ENCODE measurements at places on chromosomes 5 and 9.
A peak's percentile ranks its signal among the peaks of the same experiment; 100 is the strongest.

GRCh38 chr5:40834391-40834848 lies 602 bp downstream of the RPL37 start:
- DNase-seq: no peak

- DNase-seq: no peak
These were observed 29.1 kb upstream of the IL12B start for GRCh38 chr5:159359408-159359807.

- DNase-seq: no peak
These were observed 30.5 kb downstream of the XRCC4 start for GRCh38 chr5:83107692-83108420.

DNA sequence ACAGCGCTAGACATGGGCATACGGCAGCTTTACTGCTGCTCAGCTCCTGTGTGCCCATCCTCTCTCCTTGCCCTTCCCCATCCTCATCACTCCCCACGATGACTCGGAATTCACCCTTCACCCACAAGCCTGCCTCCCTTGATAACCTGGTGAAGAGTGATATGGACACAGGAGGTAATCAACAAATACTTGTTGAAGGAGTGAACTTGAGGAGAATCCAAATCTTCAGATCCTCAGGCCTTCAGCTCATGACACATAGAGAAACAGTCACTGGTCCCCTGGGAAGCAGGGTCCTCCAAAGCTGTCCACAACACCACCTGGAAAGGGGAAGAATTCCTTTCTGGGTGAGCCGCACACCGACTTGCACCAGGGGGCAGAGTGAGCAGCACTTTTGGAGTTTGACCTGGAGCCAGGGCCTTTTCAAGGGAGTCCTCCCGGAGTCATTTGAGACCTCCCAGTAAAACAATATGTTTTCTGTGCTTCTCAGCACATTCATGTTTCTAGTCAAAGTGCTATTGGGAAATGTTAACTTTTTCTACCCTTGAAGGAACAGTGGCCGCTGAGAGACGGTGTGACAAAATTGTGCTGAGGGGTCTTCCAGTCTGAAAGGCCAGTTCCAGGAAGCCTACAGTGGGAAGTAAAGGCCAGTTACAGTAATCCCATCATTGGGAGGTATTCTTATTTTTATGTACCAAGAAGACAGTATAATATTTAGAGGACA lies 332.3 kb downstream of the CWC27 start:
- DNase-seq: peak; percentile 49

GRCh38 chr5:98492258-98492657 lies 281.2 kb upstream of the RGMB start:
- no peak for DNase-seq

- DNase-seq: no peak
These were observed 113.0 kb upstream of the SELENOP start for GRCh38 chr5:42924686-42925085.

DNA sequence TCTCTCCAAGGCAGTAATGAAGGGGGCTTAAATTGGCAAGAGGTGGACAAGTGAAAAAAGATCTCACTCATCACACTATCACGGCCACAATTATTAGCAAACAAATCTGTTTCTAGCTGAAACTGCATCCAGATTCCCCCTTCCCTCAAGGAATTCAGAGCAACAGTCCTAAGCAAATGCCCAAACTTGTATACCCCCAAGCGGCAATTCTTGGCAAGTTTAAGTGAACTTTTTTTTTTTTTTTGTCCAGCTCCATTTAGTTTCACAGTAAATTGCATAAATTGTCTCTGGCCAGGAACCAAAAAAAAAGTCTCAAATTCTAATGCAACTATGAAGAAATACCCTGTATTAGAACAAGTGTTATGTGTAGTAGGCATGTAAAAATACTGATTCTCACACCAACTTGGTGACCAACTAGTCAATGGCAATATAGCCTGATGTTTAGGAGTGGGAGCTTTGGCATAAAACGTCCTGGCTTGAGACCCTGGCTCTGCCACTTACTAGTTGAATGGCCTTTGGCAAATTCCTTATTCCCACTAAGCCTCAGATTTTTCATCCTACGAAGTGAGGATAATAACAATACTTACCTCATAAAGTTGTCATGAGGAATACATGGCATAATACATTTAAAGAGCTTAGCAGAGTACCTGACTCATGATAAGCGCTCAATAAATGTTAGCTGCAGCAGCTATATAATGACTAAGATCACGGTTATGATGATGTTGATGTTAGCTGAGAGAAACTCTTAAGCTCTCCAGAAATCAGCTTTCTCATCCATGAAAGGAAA lies 193.2 kb downstream of the ADAMTSL1 start:
- DNase-seq: peak; percentile 52

DNA sequence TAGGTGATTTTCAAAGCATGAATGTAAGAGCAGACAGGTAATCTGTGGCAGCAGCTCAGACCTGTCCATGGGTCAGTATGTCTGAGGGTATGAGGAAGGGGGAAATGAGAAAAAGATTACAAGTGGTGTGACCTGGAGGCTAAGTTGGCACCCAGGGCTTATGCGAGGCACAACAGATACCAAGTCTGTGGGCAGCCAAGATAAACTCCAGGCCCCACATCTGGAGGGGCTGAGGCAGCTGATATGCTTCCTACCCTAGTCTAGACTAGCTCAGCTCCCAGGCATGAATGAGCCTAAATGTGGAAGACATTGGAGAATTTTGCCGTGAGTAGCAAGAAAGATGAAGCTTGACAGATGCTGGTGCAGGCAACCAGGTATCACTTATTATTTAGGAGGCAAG lies 151.7 kb downstream of the PIK3R1 start:
- no peak for DNase-seq

GRCh38 chr5:94467346-94467953 lies 151.0 kb downstream of the KIAA0825 start:
- DNase-seq: no peak

- no peak for DNase-seq
These were observed 23.5 kb downstream of the SLC6A3 start for GRCh38 chr5:1421521-1422341.

DNA sequence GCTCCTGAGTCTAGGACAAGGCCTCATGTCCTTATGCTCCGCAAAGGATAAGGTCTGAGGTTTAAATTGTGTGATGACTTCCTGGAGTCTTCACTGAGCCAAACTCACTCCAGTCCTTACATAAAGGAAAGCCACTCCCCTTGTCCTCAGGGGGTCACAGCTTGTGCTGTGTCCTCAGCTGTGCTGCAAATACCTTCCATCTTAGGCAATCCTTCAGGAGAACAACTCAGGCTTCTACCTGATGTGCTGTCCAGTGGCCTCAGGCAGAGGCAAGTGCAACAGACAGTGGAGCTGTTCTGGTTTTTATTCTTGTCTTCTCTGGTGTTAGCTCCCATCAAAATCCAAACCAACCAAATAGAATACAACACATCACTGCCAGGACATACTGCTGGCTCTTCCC lies 151.5 kb downstream of the TAF11L14 start:
- DNase-seq: no peak

- DNase-seq: no peak
These were observed 49.0 kb upstream of the TNPO1 start for GRCh38 chr5:72767289-72768010.

DNA sequence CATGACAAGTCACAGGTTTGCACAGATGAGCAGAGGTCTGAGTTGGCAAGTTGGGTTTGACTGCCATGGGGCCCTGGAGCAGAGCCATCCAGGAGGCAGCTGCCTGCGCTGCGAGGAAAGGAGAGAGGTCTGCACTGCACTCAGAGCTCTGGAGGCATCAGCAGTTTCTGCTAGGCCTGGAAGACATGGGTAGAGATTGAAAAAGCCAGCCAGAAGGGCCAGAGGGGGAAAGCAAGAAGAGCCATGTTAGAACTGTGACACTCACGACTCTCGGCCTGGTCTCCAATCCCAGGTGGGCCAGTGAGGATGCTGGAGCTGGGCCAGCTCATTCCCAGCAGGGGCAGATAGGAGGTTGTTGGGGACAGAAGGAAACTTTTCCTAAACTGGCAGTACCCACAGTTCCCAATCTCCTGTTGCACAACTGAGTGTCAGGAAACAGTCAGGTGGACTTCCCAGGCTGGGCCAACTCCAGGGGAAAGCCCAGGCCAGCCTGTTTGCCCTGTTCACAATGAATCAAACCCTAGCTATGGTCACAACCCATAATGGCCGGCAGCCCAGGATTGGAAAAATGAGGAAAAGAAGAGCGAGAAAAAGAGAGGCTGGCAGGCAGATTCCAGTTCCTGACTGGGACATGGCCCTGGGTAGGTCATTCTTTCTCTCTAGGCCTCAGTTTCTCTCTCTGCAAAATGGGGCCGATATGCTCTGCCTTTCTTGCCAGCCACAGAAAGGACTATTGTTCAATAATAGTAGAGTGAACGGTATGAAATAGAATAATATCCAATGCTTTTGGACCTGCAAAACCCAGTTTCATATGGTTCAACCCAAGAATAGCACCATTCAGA lies 7.8 kb upstream of the ORM1 start:
- no peak for DNase-seq

GRCh38 chr5:179142434-179143198 lies 82.4 kb downstream of the ZNF354C start:
- DNase-seq: no peak

DNA sequence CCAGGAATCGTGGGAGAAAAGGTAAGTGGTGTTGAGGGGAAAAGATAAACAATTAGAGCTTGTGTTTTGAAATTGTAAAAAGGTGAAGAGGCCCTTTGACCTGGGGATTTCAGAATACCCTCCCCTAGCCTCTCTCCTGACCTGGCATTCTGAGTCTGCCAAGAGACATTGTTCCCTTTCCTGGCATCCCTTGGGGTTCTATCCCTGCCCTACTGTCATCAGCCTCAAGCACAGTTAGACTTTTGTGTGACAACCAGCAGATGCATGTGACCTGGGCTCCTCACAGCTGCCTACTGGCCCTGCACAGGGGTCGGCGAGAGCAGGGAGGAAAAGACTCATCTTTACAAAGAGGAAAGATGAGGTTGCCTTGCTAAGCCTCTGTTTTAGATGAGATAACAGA lies 72.2 kb upstream of the ORM1 start:
- no peak for DNase-seq

- no peak for DNase-seq
These were observed 5.6 kb downstream of the CDX1 start for GRCh38 chr5:150172145-150172544.

DNA sequence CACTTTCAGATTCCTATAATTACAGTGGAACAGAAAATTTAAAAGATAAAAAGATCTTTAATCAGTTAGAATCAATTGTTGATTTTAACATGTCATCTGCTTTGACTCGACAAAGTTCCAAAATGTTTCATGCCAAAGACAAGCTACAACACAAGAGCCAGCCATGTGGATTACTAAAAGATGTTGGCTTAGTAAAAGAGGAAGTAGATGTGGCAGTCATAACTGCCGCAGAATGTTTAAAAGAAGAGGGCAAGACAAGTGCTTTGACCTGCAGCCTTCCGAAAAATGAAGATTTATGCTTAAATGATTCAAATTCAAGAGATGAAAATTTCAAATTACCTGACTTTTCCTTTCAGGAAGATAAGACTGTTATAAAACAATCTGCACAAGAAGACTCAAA lies 29.5 kb downstream of the ZFYVE16 start:
- no peak for DNase-seq

- no peak for DNase-seq
These were observed 1.1 kb upstream of the MAN2A1 start for GRCh38 chr5:109688630-109688969.
